ENCODE measurements at places on chromosomes 4 and X. TPM values are rescaled to one million over a fixed set of nuclear protein-coding genes. Genes with fewer than 3 reads are reported as not detected.

Gene IQCM
- 7.6 TPM for total RNA-seq

Gene SPANXN3
- not detected for total RNA-seq

Gene HTN3
- not detected for total RNA-seq

Gene CSN3
- total RNA-seq = not detected

Gene F11
- 0.45 TPM for total RNA-seq

Gene HTN1
- not detected for total RNA-seq

Gene FANCB
- total RNA-seq = 1.2 TPM

Gene RHOXF1
- 0.47 TPM for total RNA-seq

Gene SLC9B1
- total RNA-seq = 0.46 TPM

Gene JAKMIP1
- 0.37 TPM for total RNA-seq

GRCh38 chrX:46130247-46130646 lies 415.0 kb downstream of the ZNF674 start:
- no peak for DNase-seq

DNA sequence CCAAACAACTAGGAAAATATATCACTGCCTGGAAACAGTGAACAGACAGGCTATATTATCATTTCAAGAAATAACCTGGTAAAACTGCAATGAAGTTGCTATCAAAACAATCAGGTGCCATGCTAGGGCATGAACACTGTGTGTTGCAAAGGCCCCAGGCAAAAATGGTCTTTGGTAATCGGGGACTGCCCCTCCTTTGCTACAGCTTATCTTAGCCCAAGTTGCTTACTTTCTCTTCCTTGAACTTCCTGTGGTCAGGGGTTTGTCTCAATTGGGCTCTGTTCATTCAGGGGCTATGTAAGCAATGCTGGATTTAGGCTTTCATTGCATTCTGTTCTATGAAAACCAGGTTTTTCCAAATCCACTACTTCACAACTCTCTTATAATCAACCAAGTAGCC lies 30.4 kb downstream of the SCML1 start:
- no peak for DNase-seq

GRCh38 chr4:86058621-86059020 lies 301.2 kb downstream of the MAPK10 start:
- DNase-seq = no peak

DNA sequence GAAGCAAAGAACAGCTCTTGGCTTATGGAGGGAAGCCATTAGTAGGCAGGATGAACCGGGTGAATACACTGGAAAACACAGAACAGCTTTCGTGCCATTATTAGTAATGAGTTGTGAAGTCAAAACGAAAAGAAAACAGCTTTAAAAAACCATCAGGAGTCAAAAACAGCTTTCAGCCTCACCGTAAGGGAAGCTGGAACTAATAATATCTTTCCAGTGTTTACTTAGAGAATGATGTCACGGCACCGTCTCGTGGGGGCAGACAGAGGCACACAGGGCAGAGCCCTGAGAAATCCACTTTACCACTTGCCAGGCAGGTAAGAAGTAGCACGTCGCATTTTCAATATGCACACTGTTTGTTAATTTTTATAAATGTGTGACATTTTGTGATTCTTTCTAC lies 37.9 kb upstream of the HMX1 start:
- no peak for DNase-seq

DNA sequence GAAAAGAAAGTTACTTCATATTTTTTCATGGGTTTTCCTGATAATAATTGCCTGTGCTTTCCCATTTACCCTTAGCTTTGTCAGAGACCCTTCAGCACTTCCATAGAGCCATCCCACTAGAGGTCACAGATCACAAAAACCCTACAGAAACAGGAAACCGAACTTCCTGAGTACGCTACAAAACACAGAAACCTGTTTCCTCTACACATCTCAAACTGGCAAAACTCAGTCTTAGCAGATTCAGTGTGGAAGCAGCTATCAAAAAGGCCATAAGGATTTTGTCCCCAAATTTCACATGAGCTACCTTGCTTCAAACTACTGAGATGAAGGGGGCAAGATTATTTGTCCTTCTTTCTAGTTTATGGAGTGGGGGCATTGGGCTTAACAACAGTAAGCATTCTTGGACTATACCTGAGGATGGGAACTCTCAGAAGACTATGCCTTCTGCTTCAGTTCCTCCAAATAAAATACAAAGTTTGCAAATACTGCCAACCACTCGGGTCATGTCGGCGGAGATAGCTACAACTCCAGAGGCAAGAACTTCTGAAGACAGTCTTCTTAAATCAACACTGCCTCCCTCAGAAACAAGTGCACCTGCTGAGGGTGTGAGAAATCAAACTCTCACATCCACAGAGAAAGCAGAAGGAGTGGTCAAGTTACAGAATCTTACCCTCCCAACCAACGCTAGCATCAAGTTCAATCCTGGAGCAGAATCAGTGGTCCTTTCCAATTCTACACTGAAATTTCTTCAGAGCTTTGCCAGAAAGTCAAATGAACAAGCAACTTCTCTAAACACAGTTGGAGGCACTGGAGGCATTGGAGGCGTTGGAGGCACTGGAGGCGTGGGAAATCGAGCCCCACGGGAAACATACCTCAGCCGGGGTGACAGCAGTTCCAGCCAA lies at the start of gene MMRN1:
MMRN1 (plus strand) TSS at position 206 of the 902 bp plus-strand sequence; CDS start at position 324, 118 bp downstream.
- no peak for DNase-seq

- no peak for DNase-seq
Observed at GRCh38 chr4:179605196-179605595, 2163.0 kb upstream of the AGA start.

DNA sequence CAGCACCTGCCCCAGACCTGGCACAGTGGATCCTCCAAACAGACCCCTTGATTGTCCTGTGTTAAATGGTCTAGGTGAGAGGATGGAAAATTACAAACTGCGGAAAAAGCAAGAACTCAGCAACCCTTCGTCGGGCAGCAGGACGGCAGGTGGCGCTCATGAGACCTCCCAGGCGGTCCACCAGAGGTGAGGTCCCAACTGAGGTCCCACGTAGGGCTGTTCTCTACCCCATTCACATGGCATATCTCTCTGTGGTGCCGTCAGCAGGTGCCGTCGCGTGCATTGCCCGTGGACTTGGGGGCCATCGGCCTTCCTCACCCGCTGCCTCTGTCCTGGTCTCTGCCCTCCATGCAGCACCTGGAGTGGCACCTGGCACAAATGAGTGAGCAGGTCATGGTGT lies 88.2 kb downstream of the CRMP1 start:
- no peak for DNase-seq

GRCh38 chr4:85153221-85153620 lies 186.7 kb upstream of the WDFY3 start:
- DNase-seq = no peak

GRCh38 chrX:77960567-77960966 lies 8.9 kb downstream of the PGAM4 start:
- DNase-seq = no peak

- no peak for DNase-seq
Observed at GRCh38 chr4:168893807-168894206, 116.2 kb downstream of the CBR4 start.

GRCh38 chr4:57234252-57234775 lies 124.1 kb upstream of the IGFBP7 start:
- no peak for DNase-seq

DNA sequence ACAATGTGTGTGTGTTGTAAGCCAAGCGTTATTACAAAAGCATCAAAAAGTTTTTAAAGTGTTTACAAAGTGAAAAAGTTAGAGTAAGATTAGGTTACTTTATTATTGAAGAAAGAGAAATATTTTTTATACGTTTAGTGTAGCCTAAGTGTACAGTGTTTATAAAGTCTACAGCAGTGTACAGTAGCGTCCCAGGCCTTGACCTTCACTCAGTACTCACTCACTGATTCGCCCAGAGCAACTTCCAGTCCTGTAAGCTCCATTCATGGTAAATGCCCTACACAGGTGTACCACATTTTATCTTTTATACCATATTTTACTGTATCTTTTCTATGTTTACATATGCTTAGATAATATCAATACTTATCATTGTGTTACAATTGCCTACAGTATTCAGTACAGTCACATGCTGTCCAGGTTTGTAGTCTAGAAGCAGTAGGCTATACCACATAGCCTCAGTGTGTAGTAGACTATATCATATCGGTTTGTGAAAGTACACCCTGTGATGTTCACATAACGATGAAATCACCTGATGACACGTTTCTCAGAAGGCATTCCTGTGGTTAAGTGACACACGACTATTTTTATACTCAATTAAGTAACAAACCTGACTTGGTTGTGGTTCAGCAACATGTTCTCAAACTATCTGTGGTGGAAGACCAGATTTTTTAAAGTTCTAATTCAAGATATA lies 152.0 kb upstream of the EDNRA start:
- DNase-seq = no peak

DNA sequence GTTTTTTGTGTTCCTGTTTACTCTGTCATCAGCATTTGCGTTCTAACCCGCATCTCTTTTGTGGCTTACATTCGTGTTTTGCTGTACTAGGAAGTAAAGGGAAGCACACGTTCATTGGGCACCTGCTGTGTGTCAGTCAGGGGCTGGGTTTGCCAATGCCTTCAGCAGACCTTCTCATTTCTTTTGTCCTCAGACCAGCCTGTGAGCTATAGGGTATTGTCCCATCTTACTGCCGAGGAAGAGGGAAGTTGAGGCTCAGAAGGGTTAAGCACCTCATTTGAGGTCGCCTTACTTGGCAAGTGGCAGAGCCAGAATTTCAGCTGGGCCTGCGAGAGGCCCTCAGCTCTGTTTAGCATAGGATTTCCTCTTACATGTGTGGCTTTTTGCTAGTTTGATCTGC lies 8.7 kb downstream of the TBC1D14 start:
- DNase-seq = no peak

DNA sequence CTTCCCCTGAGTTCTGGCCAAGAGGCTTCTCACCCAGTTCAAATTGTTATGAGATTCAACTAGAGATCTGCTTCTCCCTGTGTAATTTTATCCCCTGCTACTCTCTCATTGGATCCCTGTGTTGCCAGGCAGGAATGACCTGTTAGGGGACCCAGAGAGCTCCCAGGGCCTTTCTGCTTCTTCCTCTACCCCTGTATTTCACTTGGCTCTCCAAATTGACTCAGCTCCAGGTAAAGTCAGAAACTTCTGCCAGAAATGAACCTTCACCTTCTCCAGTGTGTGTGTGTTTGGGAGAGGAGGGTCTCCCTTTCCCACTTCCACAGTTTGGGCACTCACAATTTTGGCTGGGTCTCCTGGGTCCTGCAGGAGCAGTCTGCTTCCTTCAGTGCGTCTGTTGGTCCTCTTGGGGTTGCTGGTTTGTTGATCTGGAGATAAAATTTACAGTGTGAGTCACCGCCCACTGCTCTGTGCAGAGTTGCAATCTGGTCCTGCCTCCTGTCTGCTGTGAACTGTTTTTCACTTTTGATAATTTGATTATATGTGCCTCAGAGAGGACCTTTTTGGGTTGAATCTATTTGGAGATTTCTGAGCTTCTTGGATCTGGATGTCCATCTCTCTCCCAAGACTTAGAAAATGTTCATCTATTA lies 112.4 kb upstream of the EDA2R start:
- DNase-seq = no peak

- DNase-seq = no peak
Observed at GRCh38 chr4:135240796-135241195, 1039.2 kb upstream of the PABPC4L start.

- DNase-seq = no peak
Observed at GRCh38 chr4:17220816-17221215, 291.1 kb downstream of the QDPR start.

GRCh38 chr4:58688568-58688967 lies 1578.4 kb upstream of the IGFBP7 start:
- no peak for DNase-seq
